ENCODE measurements at places on chromosomes 1 and 21.

DNA sequence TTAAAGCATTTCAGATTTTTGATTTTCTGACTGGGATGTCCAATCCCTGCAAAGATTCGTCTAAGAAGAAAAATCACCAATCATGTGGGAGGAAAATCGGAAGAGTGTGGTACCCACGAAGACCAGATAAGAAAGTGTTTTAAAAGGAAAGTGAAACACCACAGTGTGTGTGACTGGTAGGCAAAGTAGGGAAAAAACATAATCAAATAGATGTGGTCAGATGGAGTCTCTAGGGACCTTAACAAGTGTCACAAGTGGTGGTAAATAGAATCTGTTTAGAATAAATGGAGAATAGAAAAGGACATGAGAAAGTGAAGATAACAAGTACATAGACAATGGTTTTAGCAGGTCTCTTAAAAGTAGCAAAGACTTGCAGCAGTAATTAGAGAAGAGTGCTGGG is 154.6 kb downstream of the SLC30A10 start:
- DNase-seq, result no peak

DNA sequence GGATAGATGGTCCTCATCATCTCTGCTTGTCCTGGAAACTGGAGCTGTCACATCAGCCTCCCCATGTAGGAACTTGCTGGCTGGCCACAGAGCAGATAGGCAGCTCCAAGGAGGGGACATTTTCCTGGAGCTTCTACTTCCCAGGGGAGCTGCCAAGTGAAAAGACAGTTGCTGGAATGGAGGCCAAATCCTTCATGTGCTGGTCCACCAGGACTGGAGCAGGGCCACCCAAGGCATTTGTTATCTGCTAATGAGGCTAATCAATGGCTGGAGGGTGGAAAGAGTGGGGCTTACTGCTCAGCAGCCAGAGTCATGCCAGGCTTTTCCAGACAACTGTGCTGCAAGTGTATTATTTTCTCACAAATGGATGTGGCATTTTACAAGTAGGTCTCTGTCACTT is 22.5 kb downstream of the KAZN start:
- no peak for DNase-seq

GRCh38 chr1:110749960-110750359 is 75.2 kb upstream of the KCNA3 start:
- DNase-seq, result no peak

GRCh38 chr1:204941421-204942338 is 71.0 kb downstream of the NFASC start:
- no peak for DNase-seq

GRCh38 chr1:81848880-81849682 is 48.3 kb downstream of the ADGRL2 start:
- DNase-seq, result no peak

DNA sequence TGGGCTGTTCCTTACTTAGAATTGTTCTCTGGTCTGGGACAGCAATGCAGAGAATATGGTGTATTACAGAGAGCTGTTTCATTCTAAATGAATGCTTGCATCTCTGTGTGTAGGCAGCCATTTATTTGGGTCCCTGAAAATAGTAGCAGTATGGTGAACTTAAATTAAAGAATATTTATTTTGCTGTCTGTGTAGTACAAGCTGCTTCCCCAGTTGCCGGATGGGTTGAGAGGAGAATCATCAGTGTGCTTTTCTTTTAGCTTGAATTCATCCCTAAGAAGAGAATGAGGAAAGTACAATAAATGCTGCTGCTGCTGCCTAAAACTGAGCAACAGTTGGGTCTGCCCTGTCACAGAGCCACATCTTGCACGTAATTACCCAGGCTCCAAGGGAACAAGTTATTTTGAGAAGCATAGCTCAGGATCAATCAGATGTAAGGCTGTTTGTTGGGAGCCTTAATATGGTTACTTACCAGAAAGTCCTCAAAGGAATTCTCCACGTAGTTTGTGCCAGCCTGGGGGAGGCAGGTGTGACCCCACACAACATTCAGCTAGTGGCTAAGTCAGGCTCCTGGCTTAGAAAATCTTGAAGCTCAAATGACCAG is 16.6 kb downstream of the ACTN2 start:
- DNase-seq, result no peak

DNA sequence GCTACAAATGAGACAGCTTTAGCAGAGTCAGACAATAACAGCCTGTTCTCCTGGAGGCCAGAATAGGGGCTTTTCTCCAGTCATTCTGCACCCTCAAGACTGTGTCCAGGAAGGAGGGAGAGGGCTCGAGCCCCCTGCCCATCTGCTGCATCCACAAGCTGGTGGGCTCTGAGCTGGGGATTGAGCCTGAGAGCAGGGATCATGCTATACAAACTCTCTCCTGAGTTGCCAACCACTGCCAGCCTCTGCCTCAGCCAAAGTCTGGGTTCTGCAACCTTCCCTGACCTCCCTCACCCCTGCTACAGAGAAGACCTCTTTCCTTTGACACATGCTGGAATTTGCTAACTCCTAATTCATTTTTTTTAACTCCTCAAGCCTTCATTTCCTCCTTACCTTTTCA is 14.8 kb upstream of the PPM1J start:
- no peak for DNase-seq

- no peak for DNase-seq
These were observed 3.1 kb downstream of the TNNT2 start for GRCh38 chr1:201374364-201374763.

DNA sequence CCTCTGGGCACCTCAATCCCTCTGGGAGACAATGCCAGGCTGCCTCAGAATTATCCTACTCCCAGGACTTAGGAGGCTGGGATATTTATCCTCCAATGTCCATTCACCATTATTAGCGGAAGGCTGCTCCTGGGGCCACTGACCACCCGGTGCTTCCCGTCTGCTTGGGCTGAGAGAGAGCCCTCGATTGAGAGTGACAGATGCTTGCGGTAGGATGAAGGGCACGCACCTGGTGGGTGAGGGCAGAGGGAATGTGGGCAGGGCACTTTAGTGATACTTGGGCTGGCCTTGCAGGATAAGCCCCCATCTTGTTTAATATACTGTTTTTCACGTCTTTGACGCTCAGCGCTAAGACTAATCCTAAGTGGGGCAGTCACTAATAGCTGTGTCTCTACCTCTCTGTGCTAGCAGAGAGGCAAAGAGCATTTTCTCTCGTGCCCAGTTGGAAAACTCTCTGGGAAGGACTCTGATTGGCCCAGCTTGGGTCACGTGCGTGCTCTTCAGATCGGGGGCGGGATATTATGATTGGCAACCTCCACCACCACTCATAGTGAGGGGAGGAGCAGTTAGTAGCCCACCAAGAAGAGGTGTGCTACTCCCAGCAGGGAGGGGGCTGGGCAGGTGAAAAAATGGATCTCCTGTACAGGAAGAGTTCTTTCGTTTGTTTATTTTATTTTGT is 10.6 kb upstream of the PARS2 start:
- DNase-seq, result no peak

DNA sequence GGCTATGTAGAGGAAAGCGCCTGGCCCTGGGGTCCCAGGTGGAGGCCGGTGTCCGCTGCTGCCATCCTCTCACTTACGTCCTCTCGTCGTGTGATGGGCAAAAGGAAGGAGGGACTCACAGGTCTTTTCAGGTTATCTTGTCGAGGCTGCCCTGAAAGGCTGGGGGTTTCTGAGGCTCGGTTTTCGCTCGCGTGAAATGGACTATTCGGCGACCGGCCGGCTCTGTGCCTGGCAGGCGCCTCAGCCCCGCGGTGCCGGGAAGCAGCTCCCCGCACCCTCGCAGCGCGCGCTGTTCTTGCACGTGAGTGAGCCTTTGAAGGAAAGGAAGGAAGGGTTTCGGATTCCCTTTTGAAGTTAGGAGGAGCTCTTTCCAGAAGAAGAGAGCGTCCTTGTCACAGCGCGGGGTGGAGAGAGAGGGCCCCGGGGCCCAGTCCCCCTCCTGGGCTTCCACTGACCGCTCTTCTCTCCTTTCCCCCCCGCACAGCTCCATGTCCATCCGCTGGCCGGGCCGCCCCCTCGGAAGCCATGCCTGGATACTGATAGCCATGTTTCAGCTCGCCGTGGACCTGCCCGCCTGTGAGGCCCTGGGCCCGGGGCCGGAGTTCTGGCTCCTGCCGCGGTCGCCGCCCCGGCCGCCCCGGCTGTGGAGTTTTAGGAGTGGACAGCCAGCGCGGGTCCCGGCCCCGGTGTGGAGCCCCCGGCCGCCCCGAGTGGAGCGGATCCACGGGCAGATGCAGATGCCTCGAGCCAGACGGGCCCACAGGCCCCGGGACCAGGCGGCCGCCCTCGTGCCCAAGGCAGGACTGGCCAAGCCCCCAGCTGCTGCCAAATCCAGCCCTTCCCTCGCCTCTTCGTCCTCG is 57.2 kb downstream of the AJAP1 start:
- DNase-seq, result no peak

- no peak for DNase-seq
These were observed at the start of gene DENND2C for GRCh38 chr1:114669562-114670082. DENND2C (minus strand) TSS chr1:114670049; CDS start chr1:114625984, 44,065 bp downstream.

- DNase-seq, result no peak
These were observed 407.2 kb downstream of the HLX start for GRCh38 chr1:221286399-221286798.

GRCh38 chr1:65207317-65207716 is 59.3 kb downstream of the AK4 start:
- DNase-seq, result no peak

DNA sequence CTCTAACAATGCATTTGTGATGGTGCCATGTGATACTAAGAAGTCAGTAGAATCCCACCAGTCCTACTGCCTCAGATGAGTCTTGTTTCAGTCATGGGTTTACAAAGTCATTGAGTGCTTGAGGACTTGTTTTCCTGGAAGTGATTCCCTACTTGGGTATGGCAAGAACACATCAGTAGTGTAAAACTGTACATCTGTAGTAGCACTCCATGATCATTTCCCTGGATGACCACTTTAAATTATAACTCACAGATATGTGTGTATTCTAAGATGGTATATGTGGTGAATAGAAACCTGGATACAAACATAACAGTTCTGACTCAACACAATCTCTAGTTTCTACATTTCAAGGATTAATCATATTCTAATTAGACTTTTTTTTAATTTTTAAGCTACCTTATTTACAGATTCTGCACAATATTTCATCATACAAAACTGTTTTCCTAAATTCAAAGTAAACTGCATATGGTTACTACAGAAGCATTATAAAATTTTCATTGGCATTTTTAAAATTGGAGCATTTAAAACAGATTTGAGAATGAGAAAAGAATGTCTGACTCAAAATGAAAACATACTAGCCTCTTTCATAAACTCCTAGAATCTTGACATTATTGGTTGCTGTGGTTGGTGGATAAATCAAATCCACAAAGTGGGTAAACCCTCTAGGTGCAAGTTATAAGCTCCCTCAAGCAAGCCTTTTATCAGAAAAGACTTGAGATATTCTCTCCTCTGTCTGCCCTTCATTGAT is 6.8 kb upstream of the PSMG1 start:
- DNase-seq, result no peak

GRCh38 chr21:32442566-32443318 is 30.2 kb downstream of the EVA1C start:
- no peak for DNase-seq

Measured in stimulated activated CD8-positive, alpha-beta memory T cell treated with anti-CD3 and anti-CD28 coated beads, Interleukin-12 subunit alpha, Interleukin-12 subunit beta, amount 100 ng/mL, for 1 hour (primary cell).